NCI-H1436 (cell line): ENCODE measurements at places on chromosomes 7 and 10.

- no peak for DNase-seq
Measured at GRCh38 chr10:80324086-80324485, 32.5 kb downstream of the DYDC1 start.

DNA sequence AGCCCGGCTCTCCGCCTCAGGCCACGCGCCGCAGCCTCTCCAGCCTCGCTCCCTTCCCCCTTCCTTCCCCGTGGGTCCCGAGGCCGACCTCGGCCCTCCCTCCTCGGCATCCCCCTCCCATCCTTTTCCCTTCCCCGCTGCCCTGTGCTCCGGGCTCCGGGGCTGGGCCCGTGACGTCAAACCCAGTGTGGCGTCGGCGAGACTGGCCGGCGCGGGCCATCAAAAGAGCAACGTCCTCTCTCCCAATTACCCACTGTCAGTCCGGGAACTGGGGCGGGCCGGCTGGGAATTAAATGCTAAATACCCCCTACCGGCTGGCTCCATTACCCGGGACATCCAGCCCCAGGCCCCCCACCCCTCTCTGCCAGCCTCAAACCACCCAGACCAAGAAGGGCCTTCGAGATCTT lies 2.6 kb upstream of the GATA3 start:
- DNase-seq = no peak

- DNase-seq = no peak
Measured at GRCh38 chr10:109037978-109038377, 885.3 kb downstream of the XPNPEP1 start.

- DNase-seq = peak; percentile 15
Measured at GRCh38 chr7:20241194-20241910, 24.2 kb upstream of the MACC1 start.

- DNase-seq = no peak
Measured at GRCh38 chr7:121038717-121039509, 50.4 kb downstream of the CPED1 start.

DNA sequence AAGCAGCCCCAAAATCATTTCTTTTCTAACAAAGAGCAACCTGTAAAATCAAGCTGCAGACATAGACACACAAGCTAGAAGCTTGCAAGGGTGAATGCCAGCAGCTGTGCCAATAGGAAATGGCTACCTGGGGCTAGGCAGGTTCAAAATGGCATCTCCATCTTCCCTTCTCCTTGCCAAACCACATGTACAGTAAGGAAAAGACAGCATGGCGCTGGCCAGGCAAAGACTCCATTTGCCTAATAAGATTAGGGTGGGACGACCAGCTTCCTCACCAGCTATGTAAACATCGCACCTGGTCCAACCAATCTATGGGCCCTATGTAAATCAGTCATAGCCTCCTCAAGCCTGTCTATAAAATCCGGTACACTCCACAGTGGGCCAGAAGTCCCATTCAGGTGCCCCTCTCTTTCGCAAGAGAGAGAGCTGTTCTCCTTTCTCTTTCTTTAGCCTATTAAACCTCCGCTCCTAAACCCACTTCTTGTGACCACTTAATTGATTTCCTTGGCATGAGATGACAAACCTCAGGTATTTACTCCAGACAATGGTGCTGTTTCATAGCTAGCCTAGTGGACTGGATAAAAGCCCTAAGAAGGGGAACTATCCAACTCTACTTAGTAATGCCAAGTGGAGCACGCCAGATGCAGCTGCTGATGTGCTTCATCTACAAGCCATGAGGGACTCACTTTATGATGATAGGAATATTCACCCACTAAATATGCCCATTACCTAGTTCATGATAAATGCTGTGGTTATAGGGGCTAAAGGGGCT lies 44.1 kb downstream of the HTR7 start:
- DNase-seq = no peak
